ENCODE measurements at places on chromosomes 3 and 15.

DNA sequence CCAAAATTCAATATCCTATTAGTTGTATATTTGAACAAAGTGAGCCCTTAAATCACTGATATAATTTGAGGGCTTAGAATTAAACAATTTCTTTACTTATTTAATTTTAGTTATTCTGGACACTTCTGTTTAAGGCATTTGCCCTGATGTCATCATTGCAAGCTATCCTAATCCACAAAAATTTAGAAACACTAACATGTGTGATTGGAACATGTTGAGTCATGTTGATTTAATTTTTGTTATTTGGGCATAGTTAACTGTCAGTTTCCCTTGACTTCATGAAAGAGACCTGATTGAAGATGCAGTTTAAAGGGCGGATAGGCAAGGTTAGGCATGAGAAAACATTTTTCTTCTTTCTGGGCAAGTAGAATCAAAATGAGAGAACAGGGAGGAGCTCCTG lies 682.6 kb downstream of the ROBO1 start:
- DNase-seq, result no peak

GRCh38 chr3:195356151-195357086 lies 85.5 kb upstream of the XXYLT1 start:
- no peak for DNase-seq

GRCh38 chr3:154144825-154145465 lies 23.8 kb downstream of the ARHGEF26 start:
- no peak for DNase-seq

DNA sequence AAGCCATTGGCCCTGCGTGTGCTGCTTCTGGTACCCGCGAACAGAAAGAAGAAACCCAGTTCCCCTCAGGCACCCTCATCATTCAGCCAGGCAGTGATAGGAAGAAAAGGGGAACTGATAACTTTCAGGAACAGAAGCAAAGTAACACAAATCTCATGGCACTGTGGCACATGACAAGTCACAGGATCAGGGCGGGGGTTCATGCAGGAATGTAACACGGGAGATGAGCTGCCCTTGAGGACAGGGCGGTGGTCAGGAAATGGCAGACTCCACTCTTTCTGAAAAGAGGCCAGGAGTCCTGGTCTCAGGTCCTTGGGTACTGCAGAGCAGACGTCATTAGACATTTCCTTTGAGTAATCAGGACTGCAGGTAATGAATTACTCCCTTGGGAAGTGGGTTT lies 95.5 kb downstream of the CCNL1 start:
- DNase-seq, result no peak

DNA sequence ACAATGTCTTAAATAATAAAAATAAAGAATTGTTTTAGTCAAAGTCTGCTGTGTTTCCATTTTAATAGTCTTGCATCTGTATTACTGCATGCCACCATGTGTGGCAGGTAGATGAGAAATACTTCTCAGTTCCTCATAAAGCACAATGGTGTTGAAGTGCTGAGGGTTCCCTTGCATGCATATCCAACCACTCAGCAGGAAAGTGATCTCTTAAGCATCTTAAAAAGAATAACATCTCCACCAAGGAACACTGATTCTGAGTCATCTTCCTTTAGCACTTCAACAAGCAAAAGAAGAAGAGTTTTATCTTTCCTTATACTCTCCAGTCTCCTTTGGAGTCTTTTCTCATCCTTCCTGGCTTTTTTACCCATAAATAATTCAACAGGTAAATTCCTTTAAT lies 602.0 kb downstream of the TBL1XR1 start:
- DNase-seq, result no peak

- DNase-seq, result no peak
Measured at GRCh38 chr3:179682426-179683080, 29.7 kb downstream of the USP13 start.

DNA sequence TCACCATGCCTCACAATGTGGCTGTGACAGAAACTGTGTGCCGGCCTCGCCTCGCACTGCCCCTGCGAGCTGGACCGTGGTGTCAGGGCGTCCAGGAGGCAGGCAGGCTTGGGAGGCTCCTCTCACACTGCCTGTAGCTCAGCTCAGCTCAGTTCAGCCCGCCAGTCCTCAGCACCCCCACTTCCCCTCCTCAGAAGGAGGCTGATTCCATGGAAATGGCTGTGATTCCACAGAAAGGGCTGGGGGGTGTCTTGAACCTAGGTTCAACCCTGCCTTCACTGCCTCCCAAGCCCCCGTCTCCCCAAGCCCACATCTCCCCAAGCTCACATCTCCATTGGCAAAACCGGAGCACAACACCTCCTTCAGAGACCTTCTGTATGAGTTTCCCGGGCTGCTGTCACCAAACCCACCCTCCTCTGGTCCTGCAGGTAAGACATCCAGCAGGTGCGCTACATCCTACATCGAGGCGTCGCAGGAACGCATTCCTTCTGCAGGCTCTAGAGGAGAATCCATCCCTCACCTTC lies 94.0 kb downstream of the OCA2 start:
- DNase-seq, result no peak
